ENCODE measurements at places on chromosomes 3 and 15.

GRCh38 chr15:58212909-58213526 is 74.8 kb downstream of the AQP9 start:
- DNase-seq: no peak

DNA sequence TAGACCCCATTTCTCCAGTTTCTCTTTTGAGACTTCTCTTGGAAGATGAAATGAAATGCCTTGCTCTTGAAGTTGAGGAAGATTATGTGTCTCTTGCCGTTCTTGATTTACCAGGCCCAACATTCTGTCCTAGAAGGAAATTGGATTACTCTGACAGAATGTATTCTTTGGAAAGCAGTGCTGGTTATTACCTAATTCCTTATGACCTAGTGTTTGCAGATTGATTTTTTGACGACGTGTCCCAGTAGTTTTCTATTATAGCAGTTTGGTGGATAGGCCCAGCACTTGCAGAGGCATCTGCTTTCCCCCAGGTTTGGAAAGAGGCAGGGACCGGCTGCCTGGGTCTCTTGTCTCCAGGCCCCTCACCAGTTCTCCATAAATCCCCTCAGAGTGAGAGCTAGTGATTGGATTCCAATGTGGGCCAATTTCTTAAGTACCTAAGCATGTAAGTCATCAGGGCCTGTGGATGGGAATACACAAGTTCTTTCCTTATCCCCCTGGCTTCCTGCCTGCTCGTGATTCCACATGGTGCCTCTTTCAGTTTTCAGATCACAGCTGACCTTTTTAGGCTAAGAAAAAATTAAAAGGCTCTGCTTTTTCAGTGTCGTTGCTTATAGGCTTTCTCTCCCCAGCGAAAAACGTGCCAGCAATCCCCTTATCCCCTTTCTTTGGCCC is 50.2 kb downstream of the EPHB3 start:
- no peak for DNase-seq

- DNase-seq: no peak
Observed at GRCh38 chr15:25431836-25432561, 6.8 kb downstream of the UBE3A start.

- DNase-seq: no peak
Observed at GRCh38 chr15:50911001-50911400, 2.5 kb downstream of the AP4E1 start.

DNA sequence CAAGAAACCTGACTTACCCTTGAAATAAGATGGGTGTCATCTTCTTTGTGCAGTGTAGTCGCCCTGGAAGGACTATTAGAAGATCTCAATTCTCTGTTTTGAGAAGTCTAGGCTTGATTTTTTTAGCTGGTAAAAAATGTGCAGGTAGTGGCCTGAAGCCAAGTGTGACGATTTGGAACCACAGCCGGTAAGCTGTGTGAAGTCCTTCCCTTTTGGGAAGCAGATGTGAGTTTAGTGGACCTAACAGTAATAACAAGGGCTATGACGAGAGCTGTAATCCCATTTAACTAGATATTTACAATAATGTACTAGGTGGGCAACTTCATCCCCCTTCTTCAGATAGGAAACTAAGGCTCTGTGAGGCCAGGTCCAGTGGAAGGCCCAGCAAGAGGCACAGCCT is 81.7 kb upstream of the MYZAP start:
- no peak for DNase-seq

DNA sequence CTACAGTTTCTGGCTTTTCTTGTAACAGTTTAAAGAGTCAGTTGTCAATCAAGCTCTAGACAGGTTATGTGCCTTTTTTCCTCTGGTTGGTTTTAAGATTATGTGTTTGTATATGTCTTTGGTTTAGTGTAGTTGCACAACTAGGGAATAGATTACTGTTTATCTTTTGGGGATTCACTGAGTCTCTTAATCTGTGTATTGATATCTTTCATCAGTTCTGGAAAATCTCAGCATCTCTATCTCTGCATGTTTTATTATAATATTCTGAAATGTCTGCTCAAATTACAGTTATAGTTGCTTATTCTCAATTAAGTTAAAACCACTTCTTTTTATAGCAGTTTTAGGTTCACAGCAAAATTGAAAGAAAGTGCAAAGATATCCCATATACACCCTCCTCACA is 14.3 kb downstream of the DUT start:
- no peak for DNase-seq

GRCh38 chr15:52340093-52340492 is 44.5 kb upstream of the MYO5C start:
- DNase-seq: no peak
